Keratinocyte (primary cell): ENCODE measurements at places on chromosomes 5 and 9.

GRCh38 chr5:159331093-159331973 lies 1.0 kb upstream of the IL12B start:
- DNase-seq = no peak

DNA sequence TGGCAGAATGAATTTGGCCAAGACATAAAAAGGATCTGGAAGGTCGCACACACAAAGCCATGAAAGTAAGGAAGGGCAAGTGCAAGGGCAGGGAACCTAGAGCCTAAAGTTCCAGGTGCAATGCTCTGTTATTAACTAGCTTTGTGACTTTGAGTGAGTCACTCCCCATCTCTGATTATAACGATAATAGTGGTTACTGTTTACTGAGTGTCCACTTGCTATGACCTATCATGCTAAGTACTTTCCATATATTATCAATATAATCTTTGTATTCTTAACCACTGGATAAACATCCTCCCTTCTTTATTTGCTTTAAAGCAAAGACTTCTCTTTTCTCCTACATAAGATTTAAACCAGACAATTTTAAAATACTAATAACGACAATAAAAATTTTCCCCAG lies 504.6 kb upstream of the BRINP1 start:
- DNase-seq = no peak

GRCh38 chr9:98808875-98809274 lies 1.4 kb downstream of the GALNT12 start:
- DNase-seq = no peak

GRCh38 chr9:123361086-123361730 lies 5.2 kb downstream of the CRB2 start:
- no peak for DNase-seq

- DNase-seq = no peak
Measured at GRCh38 chr5:91687430-91687829, 304.3 kb upstream of the ARRDC3 start.

- no peak for DNase-seq
Measured at GRCh38 chr5:139789845-139790189, 5.8 kb upstream of the PSD2 start.

- DNase-seq = no peak
Measured at GRCh38 chr9:35577486-35577885, 27.6 kb upstream of the TESK1 start.

DNA sequence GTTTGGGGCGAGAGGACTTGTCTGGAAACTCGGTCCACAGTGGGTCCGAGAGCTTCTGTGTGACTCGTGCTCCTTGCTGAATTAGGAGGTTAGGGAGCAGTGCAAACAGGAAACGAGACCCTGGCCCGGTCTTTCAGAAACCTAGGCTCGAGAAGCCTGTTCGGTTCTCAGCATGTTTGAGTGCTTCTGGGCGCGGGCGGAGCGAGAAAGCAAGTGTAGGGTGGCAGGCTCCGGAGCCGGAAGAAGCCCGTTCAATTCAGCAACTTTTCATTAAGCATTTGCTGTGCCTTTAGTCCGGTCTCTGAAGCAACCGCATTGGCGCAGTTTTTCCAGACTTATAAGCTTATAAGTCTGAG lies 547 bp downstream of the CLTA start:
- DNase-seq = no peak

DNA sequence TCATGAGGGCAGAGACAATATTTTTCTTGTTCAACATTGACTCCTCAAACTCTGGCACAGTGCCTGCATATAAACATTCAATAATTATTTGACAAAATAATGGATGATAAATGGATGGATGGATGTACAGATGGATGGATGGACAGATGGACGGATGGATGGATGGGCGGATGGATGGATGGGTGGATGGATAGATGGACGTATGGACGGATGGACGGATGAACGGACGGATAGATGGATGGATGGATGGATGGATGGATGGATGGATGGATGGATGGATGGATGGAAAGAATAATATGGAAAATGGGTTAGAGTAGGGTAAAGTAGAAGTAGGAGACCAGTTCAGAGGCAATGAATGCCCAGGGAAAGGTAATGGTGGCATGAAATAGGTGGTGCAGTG lies 589.2 kb downstream of the EBF1 start:
- no peak for DNase-seq

- DNase-seq = no peak
Measured at GRCh38 chr9:106961623-106962022, 98.7 kb downstream of the ZNF462 start.

DNA sequence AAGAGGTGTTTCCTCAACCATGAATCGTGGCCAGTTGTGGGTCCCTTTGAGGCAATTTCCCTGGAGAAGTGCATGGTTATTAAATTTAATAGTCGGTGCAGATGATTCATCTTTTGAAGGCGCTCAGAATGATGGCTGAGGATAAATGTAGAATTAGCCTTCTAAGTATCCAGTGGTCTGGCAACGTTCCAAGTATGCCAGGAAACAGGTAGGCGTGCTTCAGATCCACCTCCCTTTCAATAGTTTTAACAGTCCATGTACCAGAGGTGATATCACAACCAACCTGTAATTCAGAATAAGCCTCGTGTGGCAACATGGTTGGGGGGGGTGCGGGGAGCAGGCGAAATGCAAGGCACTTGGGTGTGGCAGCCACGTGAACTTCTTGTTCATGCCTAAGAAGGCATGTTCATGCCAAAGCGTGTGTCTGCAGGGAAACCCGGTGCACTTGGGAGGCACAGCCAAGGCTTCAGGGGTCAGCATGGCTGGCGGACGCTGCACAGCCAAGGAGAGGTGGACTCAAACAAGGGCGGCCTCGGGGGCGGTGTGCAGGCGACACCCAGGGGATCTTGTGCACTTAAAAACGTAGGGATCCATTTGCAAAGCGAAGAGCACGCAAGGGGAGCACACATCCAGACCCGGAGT lies 5.2 kb upstream of the NKD2 start:
- peak; percentile 92 for DNase-seq

- DNase-seq = no peak
Measured at GRCh38 chr5:76269932-76270610, 133.0 kb upstream of the IQGAP2 start.

- no peak for DNase-seq
Measured at GRCh38 chr5:15791274-15791673, 291.3 kb downstream of the FBXL7 start.

DNA sequence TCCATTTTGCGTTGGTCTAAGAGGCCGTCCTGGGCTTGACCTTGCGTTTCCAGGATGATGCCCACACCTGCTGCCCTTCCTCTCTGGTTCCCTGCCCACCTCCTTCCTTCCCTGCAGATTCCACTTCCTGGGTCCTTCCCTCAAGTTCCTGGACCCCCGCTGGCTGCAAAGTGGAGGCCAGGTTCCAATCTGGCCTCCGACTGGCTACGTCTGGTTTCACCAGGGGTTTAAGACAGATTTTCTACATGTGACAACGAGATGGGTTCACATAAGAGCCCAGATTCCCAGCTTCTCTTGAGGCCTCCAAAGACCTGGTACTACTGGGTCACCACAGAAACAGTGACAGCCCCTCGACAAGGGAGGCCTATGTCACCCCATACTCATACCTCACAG lies 2.1 kb downstream of the MGAT4B start:
- no peak for DNase-seq
